Activated CD4-positive, alpha-beta T cell treated with anti-CD3 and anti-CD28 coated beads, Interleukin-2, amount 50 U/mL, for 1 hour (primary cell): ENCODE measurements at places on chromosomes 2 and 18.
A peak's percentile ranks its signal among the peaks of the same experiment; 100 is the strongest.

DNA sequence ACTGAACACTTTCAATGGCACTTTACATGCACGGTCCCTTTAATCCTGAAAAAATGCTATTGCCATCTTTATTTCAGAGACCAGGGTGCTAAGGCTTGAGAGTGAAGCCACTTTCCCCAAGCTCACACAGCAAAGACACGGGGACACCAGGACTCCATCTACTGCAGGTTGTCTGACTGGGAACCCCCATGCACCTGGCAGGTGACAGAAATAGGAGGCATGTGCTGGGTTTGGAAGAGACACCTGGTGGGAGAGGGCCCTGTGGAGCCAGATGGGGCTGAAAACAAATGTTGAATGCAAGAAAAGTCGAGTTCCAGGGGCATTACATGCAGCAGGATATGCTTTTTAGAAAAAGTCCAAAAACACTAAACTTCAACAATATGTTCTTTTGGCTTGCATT is 5.2 kb upstream of the EHD3 start:
- DNase-seq = no peak

DNA sequence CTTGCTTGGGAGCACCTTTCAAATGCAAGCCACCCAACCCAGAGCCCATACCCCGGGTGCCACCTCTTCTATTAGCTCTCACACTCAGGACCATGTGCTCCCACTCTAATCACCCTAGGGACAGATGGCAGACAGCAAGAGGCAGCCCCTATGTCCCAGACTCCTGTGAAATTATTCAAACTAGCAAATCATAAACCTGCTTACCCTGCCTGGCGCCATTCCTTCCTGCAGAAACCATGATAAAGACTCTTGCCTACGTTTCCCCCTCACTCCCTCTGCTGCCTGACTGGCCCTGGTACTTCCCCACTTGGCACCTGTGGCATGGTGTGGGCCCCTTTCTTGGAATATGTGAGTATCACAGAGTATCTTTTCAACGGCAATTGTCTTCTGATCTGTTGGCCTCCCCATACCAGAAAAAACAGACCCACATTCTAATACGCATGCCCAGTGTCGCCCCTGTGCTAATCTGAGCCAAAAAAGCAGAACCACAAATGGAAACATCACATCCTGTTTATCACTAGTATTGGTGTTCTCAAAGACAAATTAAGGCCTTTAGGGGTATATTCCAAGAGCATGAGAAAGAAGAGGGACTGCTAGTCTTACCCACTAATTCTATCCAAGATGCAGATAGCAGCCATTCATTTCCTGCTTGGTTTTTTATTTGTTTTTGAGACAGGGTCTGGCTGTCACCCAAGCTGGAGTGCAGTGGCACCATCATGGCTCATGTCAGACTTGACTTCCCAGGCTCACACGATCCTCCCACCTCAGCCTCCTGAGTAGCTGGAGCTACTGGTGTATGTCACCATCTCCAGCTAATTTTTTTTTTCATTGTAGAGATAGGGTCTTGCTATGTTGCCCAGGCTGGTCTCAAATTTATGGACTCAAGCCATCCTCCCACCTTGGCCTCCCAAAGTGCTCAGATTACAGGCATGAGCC is 44.1 kb upstream of the TTC39C start:
- peak; percentile 62 for DNase-seq

DNA sequence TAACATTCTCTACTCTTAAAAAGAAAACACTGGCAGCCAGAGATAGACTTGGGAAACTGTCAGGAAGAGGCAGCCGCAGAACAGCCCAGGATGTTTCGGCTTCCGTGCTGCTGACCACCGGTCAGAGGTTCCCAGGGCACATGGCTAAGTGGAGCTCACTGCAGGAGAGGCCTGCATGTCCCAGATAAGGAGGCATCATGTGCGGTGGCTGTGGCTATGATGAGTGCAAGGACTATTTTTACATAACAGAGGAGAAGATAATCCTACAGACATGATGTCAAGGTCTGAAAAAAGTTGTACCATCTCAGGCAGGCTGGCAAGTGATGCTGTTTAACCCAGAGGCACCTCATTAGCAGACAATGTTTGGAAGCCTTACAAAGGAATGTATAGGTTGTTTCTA is 252.3 kb downstream of the CYRIA start:
- DNase-seq = no peak

- no peak for DNase-seq
These were observed 230.8 kb downstream of the CELF4 start for GRCh38 chr18:37334631-37335408.

DNA sequence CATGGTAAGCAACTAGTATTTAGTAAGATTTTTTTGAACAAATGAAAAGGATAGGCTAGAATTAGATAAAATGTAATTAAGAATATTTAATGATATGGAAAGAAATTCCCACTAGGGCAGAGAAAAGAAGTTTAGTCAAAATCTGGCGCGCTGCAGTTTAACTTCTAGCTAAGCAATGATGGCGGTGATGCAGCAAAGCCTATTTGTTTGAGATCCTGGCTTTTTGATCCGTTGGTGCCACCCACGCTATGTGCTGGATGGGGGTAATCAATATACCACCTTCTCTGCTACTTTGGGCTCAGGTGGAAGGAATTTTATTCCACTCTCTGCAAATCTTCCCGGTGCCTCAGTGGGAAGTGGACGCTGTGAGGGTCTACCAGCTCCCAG is 421 bp upstream of the FAM171B start:
- no peak for DNase-seq

GRCh38 chr2:208062113-208062512 is 36.8 kb upstream of the PLEKHM3 start:
- no peak for DNase-seq

GRCh38 chr2:75018162-75018561 is 59.7 kb downstream of the POLE4 start:
- DNase-seq = no peak

GRCh38 chr18:79528846-79529245 is 133.1 kb downstream of the NFATC1 start:
- DNase-seq = peak; percentile 80

DNA sequence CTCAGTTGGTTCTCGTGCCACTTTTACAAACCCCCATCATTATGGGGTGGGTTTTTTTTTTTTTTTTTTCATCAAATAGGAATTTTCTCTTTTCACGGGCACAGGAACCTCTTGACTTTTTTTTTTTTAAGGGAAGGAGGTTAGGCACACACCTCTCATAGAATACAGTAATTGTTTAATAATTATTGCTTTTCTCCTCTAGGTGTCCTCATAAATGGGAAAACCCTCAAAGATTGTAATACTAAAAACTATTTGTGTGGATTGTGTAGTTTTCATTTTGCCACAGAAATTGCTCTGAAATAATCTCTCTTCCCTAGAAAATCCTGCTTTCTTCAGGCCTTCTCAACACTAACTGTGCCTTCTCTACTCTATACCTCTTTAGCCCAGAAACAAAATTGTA is 147.3 kb downstream of the GREB1L start:
- DNase-seq = no peak

DNA sequence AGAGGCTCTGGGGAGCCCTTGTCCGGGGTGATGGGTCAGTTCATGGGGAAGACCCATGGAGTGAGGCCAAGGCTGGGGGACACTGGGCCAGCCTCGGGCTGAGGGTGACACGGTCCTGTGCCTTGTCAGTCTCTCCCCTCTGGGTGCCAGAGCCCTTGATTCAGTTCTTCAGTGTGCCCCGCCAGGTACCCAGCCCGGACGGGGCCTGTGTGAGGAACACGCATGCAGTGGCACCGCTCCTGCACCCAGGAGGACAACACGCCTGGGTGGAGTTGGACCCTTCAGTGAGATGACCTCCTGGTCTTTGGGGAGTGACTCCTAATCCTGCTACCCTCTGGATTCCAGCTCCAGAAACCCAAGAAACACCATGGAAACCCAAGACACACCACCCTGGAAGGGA is 264.4 kb downstream of the LOXHD1 start:
- DNase-seq = no peak

GRCh38 chr2:241913703-241914102 is 44.2 kb downstream of the RTP5 start:
- no peak for DNase-seq

- no peak for DNase-seq
These were observed 53.7 kb downstream of the THUMPD2 start for GRCh38 chr2:39725401-39725800.

DNA sequence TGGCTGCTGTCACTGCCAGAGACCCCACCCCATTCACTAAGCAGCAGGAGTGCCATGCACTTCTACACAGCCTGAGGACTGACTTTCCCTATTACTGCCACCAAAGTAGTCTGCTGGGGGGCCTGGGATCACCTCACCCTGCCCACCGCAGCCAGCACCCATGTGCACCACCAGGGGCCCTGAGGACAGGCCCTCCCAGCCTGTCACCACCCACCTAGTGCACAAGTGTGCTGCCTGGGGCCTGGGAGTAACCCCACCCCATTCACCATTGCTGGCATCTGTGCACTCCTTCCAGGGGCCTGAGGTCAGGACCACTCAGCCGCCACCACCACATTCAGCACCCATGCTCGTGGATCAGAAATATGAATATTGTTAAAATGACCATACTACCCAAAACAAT is 247.8 kb upstream of the NCKAP5 start:
- DNase-seq = no peak
